ENCODE measurements at places on chromosomes 3 and 15. TPM values are rescaled to one million over a fixed set of nuclear protein-coding genes. Genes with fewer than 3 reads are reported as not detected.

RIOX2 gene
- total RNA-seq, result 35.0 TPM

RFT1 gene
- total RNA-seq, result 7.1 TPM

GOLGA6L4 gene
- under 0.01 TPM for total RNA-seq

LTF gene
- not detected for total RNA-seq

LYSMD4 gene
- total RNA-seq, result 3.6 TPM

GCHFR gene
- total RNA-seq, result 30.6 TPM

Data from Daoy (cell line).